ENCODE measurements at places on chromosomes 7 and 10. TPM values are rescaled to one million over a fixed set of nuclear protein-coding genes. Genes with fewer than 3 reads are reported as not detected.

DNA sequence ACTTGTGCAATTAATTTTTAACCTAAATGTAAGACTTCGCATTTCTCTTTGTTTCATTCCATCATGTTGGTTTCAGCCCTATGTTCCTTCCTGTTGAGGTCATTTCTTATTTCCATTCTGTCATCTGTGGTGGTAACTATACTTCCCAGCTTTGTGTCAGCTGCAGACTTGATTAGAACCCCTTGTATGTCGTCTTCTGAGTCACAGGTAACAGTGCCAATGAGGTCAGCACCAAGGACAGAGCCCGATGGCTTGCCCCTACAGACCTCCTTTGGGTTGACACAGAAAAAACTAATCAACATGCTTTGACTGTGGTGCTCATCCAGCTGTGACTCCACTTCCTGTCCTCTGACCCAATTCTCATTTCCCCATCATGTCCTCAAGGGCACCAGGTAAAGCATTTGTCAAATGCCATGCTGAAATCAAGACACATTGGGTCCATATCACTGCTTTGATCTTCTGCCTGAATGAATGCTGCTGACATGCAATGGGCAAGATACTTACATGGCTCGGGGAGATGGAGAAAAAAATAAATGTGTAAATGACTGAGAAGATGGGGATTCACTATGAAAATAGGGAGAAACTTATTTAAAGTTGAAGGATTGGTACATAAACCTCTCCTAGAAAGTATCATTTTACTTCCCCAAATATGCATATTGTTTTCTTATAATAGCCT is 25.6 kb upstream of the CRTAC1 start:
- no peak for DNase-seq

CPN1 gene
- not detected for total RNA-seq

TUBB8 gene
- total RNA-seq, result not detected

GRCh38 chr10:78992333-78992732 is 76.4 kb upstream of the ZMIZ1 start:
- DNase-seq, result no peak

GRCh38 chr10:24695452-24695851 is 28.2 kb downstream of the ARHGAP21 start:
- no peak for DNase-seq

- no peak for DNase-seq
These were observed 75.3 kb downstream of the ZNF503 start for GRCh38 chr10:75326306-75326705.

- DNase-seq, result peak; percentile 94
These were observed at the start of gene CHCHD1 for GRCh38 chr10:73781879-73782748. TSS of gene CHCHD1 (plus strand) at chr10:73782048. CDS start at chr10:73782076, 28 bp downstream.

DNA sequence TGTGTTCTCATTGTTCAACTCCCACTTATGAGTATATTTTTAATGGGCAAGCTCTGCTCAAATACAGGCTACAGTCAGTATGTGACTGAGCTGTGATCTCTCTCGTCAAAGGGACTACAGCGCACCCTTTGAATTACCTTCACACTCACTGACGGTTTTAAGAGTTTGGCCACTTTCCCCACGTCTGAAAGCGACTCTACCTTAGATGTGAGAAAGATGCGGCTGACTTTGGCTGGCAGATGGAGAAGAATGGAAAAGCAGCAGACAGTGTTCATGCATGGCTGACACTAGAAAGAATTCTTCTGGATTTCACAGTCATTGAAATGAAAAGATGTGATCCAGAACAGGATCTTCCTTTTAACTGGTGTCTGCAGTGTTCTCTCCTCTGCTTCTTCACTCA is 2.0 kb upstream of the ATRNL1 start:
- no peak for DNase-seq

GRCh38 chr7:52500841-52501240 is 534.6 kb upstream of the POM121L12 start:
- DNase-seq, result no peak

RASSF4 gene
- total RNA-seq, result 26.8 TPM

DNA sequence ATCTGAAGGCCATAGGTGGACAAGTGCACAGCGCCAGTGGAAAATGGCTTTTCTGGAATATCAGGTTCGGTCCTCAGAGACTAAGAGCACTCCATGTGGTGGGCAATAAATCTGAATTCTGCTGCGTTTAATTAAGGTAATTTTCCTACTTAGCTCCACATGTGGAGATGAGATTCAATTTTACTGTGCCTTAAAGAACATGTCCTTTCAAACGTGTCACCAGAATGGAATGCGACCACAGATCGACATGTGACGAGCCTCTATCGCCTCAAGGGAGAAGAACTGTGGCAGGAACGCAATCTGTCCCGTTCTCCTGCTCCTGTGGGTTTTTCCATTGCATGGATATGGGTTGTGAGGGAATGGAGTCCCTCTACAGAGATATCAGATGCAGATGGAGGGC is 205.3 kb upstream of the ZNF32 start:
- no peak for DNase-seq

MYL10 gene
- total RNA-seq, result not detected

GRCh38 chr10:13334556-13334955 is 13.5 kb downstream of the SEPHS1 start:
- no peak for DNase-seq

- DNase-seq, result no peak
These were observed 468.4 kb upstream of the SEMA3D start for GRCh38 chr7:85655252-85655651.

DNA sequence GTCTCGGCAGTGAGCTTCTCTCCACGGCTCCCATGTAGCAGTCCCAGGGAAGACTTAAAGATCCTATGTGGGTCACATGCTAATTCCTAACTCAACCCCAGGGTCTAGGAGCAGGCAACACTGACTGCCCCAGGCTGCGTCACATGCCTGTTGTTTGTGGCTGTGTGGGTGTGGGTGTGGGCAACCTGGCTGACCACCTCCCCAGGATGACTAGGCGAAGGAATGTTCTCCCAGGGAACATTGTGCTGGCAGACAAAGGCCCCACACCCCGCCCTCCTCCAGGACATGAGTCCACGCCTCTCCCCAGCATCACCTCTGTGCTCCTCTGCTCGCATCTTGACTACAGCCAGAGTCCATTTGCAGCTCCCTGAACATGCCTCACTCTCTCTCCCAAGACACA is 30.3 kb downstream of the SLC29A3 start:
- DNase-seq, result no peak

DNA sequence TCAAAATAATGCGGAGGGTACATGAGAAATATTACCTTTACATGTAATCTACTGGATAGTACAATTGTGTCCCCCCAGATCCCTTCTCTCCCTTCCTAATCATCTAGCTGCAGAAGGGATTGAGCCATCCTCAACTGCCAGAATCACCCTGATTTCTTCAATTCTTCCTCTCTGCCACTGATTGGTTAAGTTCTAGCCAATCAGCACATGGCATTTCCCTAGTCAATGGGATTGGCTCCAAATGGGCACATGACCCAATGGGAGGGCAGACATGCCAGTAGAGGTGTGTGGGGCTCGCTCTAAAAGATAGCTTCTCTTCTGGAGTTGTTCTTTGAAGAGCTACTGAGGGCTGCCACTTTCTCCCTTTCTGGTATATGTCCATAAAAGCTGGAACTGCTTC is 20.9 kb upstream of the UBE3C start:
- no peak for DNase-seq

DNA sequence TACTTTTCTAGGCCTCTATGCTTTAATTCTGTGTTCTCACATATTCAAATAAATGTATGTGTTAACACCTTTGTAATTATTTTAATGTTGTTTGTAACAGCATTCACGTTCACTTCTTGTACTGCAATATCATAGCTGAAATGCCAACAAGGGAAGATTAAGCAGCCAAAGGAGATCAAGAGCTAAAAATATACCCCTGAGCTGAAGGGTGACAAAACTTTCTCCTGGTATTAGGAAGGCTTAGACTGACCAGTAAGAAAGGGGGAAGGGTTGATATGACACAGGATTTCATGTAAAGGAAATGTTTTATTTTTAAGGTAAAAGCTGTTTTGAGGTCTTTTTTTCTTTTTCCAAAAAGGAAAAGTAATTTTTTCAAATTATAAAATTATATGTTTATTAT is 40.4 kb upstream of the VDAC2 start:
- DNase-seq, result no peak

- no peak for DNase-seq
These were observed 114.5 kb downstream of the MARCHF5 start for GRCh38 chr10:92405419-92405924.

- no peak for DNase-seq
These were observed 25.8 kb upstream of the SFMBT2 start for GRCh38 chr10:7436490-7437100.

DNA sequence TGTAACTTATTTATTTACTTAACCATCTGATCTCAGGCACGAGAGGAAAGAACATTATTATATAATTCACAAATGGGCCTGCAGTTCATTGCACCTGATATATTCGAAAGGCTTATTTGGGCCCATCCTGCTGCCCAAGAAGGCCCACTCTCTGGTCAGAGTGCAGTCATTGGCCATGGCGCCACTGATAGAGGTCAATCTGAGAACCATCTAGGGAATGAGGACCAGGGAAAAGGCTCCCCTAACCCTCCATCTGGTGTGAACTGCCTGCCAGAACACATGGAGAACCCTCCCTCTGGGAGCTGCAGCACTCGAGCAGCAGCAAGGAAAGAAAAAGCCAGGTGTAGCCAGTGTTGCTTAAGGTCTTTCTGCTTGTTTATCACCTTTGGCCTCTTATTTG is 136.6 kb downstream of the REEP3 start:
- DNase-seq, result no peak

PRSS37 gene
- total RNA-seq, result not detected

GRCh38 chr7:34121366-34121765 is 216.0 kb downstream of the BMPER start:
- no peak for DNase-seq

OAT gene
- 89.3 TPM for total RNA-seq

DNA sequence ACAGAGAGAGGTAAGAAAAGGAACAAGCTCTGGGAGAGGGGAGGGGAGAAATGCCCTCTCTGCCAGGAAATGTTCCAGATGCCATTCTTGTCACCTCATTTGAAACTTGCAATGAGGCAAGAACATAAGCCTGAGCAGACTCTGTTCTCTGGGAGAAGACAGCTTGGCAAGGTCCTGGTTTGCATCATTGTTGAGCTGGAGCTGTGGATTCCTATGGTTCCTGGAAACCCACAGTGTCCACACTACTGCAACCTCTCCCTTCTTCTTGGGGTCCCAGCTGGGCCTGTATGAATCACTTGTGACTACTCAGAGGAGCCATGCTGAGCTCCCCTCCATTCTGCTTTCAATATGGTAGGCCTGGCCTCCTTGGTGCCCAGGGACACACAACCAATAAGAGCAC is 60.8 kb upstream of the HECTD2 start:
- no peak for DNase-seq

DNA sequence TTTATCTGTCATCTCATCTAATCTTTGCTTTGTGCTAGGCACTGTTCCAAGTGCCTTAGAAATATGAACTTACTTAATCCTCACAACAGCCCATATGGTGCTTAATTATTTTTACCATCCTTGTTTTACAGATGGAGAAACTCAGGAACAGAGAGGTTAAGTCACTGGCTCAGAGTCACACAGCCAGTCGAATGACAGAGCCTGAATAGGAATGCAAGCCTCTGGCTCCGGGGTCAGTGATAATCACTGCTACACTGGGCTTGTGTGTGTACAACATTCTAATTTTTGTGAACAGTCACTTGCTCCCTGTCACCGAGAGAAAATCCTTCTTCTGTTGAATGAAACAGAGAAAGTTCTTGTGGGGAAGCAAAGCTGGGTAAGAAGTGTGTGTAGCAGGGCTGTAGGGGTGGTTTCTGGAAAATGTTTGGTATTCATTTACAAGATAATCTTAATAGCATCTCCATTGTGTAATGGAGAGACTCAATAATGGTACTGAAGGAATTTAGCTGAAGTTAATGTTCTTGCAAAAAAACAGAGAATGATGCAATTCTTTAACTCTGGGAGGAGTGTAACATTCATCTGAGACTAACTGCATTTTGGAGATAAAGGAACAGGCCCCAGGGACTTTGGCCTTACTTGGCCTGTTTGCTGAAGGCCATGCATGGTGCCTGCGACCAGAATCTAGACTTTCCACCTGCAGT is 290.6 kb downstream of the FRMD4A start:
- DNase-seq, result no peak

- DNase-seq, result no peak
These were observed 41.2 kb downstream of the CH25H start for GRCh38 chr10:89165923-89166322.

SUGCT gene
- 2.6 TPM for total RNA-seq

DNA sequence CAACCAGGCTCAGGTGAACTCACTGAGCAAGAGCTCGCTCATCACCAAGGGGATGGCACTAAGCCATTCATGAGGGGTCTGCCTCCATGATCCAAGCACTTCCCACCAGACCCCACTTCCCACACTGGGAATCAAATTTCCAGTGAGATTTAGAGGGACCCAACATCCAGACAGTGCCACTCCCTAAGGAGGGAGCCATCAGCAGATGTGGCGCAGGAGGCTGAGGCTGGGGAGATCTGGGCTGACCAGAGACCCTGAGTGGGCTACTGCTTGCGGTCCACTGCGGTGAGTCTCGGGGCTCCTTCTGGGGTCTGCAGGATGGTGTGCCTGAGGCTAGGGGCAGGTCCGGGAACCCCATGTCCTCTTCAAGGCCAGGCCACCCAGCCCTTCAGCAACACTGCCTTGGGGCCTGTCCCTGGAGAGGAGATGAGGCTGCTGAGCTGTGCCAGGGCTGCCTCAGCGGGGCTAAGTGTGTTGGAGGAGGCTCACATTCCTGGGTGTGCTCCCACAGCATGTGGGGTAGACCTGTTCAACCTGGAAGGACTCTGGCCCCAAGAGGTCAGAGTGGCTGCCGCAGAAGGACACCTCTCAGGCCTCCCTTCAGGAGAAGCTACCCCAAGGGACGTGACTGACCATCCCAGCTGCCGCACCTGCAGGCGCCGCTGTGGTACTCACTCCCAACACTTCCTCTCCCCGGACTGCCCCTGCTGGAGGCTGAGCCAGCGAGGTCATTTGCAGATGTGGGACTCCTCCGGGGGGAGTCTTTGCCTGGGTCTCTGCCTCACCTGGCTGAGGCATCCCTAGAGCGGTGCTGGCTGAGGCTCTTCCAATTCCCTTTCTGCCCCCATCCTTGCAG is 22.3 kb upstream of the PCBD1 start:
- no peak for DNase-seq

GRCh38 chr7:106640368-106641141 is 20.4 kb downstream of the CCDC71L start:
- DNase-seq, result no peak

NKX2-3 gene
- total RNA-seq, result 9.3 TPM

SPAG6 gene
- not detected for total RNA-seq

DNA sequence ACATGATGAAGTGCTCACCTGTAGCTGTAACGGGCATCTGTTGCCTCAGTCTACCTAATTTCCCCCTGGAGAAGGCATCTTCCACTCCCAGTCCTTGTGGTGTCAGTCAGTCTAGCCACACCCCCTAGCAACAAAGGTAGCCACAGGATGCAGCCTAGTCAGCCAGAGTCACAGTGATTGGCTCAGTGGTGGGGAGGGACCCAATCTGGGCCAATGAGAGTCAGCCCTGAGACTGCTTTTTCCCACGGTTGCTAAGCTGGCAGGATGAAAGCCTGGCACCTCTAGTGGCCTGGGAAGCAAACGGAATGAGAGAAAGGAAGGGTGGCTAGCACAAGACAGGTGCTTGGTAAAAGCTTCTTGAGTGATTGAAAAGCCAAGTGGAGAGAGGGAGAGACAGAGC is 118.6 kb downstream of the SH3PXD2A start:
- DNase-seq, result no peak

GRCh38 chr10:117885206-117885829 is 161.4 kb downstream of the RAB11FIP2 start:
- DNase-seq, result no peak

- peak; percentile 69 for DNase-seq
These were observed 96.8 kb downstream of the INPP5A start for GRCh38 chr10:132634241-132634946.

- peak; percentile 89 for DNase-seq
These were observed 35.0 kb downstream of the PRR15 start for GRCh38 chr7:29598613-29599012.

HKDC1 gene
- 28.0 TPM for total RNA-seq
